ENCODE measurements at places on chromosomes 5 and 9. TPM values are rescaled to one million over a fixed set of nuclear protein-coding genes. Genes with fewer than 3 reads are reported as not detected.

Gene BARHL1
- total RNA-seq: not detected

Gene PRR7
- total RNA-seq: 38.7 TPM

Gene ZCCHC9
- 20.7 TPM for total RNA-seq

Gene DPYSL3
- 16.4 TPM for total RNA-seq

Gene ABO
- total RNA-seq: not detected

Gene ZBTB43
- total RNA-seq: 40.8 TPM

Gene LIX1
- not detected for total RNA-seq

Measured in myocyte (in vitro differentiated cells).